ENCODE measurements at places on chromosomes 7 and 10. TPM values are rescaled to one million over a fixed set of nuclear protein-coding genes. Genes with fewer than 3 reads are reported as not detected.
A peak's percentile ranks its signal among the peaks of the same experiment; 100 is the strongest.

DNA sequence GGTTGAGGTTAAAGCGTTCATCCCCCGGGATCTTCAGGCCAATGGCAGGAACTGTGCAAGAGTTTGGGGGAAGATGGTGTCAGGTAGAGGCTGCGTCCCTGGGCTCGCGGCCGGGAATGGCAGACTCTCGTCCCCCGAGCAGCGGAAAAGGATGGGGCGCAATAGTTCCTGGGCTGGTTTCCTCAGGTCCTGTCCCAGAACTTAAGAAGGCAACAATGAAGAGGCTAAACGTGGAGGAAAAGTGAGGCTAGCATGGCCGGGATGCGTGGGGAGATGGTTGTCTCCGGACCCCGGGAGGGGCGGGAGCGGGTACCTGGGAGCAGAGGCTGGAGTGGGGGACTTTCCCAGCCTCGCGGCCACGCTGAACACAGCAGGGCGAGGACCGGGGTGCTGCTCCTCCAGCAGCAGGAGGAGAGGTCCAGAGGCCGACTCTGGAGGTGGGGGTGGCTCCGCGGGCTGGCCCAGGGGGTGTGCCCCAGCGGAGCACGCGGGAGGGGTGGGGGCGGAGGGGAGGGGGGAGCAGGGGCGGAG, 882 bp downstream of the IRF5 start:
- H3K4me1 ChIP-seq: no peaks in the 10 kb centered on the region
- H3K27me3 ChIP-seq: peaks cover 75% of the 10 kb centered on the region
- H3K4me3 ChIP-seq: peak overlapping the region; percentile 21
- no peak for DNase-seq

GRCh38 chr10:133489816-133490588, 36.3 kb downstream of the SCART1 start:
- H3K4me3 ChIP-seq: no peak overlapping the region
- no peaks in the 10 kb centered on the region for H3K4me1 ChIP-seq
- no peak for DNase-seq
- no peaks in the 10 kb centered on the region for H3K36me3 ChIP-seq
- H3K27ac ChIP-seq: no peak overlapping the region

DNA sequence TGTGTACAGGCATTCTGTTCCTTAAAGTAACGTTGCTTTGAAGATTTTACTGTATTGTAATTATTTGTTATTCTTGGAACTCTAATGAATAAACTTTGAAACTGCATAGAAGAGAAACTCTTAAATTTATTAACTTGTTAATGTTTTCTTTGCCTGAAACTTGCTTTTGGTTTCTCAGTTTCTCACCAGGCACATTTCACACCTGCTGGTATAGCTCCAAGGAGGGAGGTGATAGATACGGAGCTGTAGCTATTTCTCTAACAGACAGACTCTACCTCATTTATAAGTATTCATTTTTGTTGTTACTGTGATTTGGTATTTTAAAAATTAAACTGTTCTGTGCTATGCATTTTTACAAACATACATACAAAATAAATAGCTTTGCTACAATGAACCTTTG, 32.7 kb downstream of the R3HCC1L start:
- H3K4me1 ChIP-seq: no peaks in the 10 kb centered on the region
- no peak for DNase-seq
- H3K4me3 ChIP-seq: no peak overlapping the region
- H3K36me3 ChIP-seq: peaks cover 7% of the 10 kb centered on the region

- no peaks in the 10 kb centered on the region for H3K4me1 ChIP-seq
- no peak overlapping the region for H3K4me3 ChIP-seq
- no peak for DNase-seq
Observed at GRCh38 chr7:111894518-111894917, 311.7 kb downstream of the DOCK4 start.

DNA sequence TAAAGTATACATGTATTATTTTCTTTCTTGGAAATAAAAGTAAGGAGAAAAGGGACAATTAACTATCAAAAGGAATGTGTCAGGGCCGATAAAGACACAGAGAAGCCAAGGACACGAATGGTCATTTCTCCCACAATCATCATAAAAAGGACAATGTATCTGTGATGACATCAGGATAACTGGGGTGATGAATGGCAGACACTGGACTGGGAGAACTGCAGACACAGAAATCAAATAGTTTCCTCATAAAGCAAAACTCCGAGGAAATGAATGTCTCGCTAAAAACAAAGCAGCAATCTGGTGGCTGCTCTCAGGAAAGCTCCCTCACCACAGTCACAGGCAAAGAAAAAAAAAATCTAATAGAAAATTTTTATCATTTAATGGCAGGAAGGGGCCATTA, 69.3 kb upstream of the NPY start:
- no peak overlapping the region for H3K4me3 ChIP-seq
- no peaks in the 10 kb centered on the region for H3K36me3 ChIP-seq
- H3K27me3 ChIP-seq: no peaks in the 10 kb centered on the region
- no peak overlapping the region for H3K27ac ChIP-seq
- H3K4me1 ChIP-seq: no peaks in the 10 kb centered on the region

DNA sequence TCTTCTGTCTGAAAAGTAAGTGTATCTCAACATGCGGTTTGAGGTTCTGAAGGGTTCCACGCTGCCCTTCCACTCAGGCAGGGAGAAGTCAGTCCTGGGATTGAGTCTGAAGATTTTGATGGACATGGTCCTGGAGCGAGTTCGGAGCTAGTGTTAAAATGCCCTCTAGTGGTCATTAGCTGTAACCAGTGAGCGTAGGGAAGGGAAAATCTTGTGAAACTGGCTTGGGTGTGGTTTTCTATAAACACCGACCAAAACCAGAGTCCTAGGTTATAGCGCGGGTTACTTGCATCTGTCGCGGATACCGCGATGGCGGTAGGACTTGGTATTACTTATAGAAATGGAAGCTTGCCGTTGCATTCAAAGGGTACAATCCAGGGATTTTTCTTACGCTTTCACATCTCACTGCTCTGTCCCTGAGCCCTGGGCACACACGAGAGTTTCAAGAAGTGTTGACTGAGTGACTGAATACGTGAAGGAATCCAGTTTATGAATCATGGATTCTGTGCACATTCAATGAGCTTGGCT, 348.2 kb upstream of the C7orf33 start:
- H3K4me3 ChIP-seq: no peak overlapping the region
- H3K27ac ChIP-seq: no peak overlapping the region
- H3K4me1 ChIP-seq: no peaks in the 10 kb centered on the region
- H3K36me3 ChIP-seq: no peaks in the 10 kb centered on the region
- peak; percentile 16 for DNase-seq
- no peaks in the 10 kb centered on the region for H3K27me3 ChIP-seq

DNA sequence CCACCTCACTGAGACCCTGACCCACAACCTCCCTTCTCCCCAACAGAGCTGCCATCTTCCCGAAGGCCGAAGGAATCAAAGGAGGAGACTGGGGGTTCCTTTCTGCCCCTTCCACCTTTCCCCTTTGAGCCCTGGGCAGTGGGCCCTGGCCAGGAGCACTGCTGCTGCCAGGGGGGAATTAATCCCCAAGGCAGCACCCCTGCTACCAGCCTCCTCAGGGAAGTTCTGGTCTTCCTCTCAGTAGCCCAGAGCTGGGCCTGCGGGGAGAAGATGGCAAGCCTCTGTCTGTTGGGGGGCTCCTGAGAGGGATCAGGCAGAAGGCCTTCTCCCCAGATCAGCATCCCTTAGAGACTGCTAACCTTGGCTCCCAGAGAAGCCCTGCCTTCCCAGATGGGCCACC, 25.5 kb downstream of the DPCD start:
- H3K36me3 ChIP-seq: peaks cover 26% of the 10 kb centered on the region
- H3K4me1 ChIP-seq: peaks cover 9% of the 10 kb centered on the region
- no peaks in the 10 kb centered on the region for H3K27me3 ChIP-seq
- no peak for DNase-seq
- H3K27ac ChIP-seq: no peak overlapping the region

Gene LRRC18
- total RNA-seq: not detected

Gene SPDYE2
- not detected for total RNA-seq

DNA sequence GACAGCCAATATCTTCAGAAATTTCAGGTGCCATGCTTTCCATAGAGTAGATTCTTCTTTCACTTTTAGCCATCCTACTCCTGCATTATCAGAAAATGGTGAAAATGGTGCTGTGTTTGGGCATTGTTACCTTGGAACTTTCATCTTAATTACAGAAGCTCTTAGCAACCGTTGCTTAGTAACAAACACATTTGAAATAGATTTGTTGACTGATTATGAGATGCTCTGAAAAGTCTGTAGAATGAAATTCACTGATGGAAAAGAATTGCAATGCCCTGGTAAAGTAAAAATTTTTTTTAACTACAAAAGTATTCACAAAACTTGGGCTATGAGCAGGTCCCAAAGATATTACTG, 249.3 kb upstream of the NEBL start:
- no peak overlapping the region for H3K27ac ChIP-seq
- H3K4me3 ChIP-seq: no peak overlapping the region
- no peaks in the 10 kb centered on the region for H3K4me1 ChIP-seq
- H3K36me3 ChIP-seq: no peaks in the 10 kb centered on the region
- no peak for DNase-seq
- no peaks in the 10 kb centered on the region for H3K27me3 ChIP-seq

GRCh38 chr10:4315551-4315950, 510.5 kb upstream of the AKR1E2 start:
- no peaks in the 10 kb centered on the region for H3K27me3 ChIP-seq
- no peak overlapping the region for H3K27ac ChIP-seq
- no peak overlapping the region for H3K4me3 ChIP-seq
- peak; percentile 65 for DNase-seq
- no peaks in the 10 kb centered on the region for H3K4me1 ChIP-seq
- H3K36me3 ChIP-seq: no peaks in the 10 kb centered on the region

Gene INMT
- total RNA-seq: 1.7 TPM

DNA sequence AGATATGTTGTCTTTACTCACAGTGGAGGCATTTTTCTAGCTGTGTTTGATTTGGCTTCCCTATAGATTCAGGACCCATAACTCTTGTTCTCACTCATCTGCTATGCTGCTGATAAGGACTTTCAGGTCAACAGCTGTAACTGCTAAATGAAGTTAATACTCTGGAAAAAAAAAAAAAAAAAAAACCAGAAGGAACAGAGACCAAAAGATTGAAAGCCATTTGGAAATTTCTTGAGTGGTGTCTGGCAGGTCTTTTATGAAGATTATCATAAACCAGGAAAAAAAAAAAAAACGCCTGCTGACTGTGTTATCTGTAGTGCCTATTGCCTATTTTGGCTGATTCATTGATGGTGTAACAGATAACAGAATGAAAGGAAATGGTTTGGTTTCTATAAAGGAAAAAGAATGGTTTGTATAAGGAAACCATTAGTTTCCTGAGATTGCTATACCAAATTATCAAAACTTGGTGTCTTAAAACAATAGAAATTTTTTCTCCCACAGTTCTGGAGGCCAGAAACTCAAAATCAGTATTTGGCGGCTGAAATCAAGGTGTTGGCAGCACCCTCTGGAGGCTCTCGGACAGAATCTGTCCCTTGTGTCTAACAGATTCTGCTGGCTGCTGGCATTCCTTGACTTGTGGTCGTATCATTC, 60.5 kb upstream of the BET1 start:
- no peaks in the 10 kb centered on the region for H3K36me3 ChIP-seq
- no peaks in the 10 kb centered on the region for H3K27me3 ChIP-seq
- H3K4me3 ChIP-seq: no peak overlapping the region
- DNase-seq: peak; percentile 54
- peaks cover 16% of the 10 kb centered on the region for H3K4me1 ChIP-seq

GRCh38 chr7:55158541-55159382, 139.9 kb downstream of the EGFR start:
- peaks cover 68% of the 10 kb centered on the region for H3K36me3 ChIP-seq
- H3K4me3 ChIP-seq: no peak overlapping the region
- H3K27ac ChIP-seq: peak overlapping the region; percentile 43

DNA sequence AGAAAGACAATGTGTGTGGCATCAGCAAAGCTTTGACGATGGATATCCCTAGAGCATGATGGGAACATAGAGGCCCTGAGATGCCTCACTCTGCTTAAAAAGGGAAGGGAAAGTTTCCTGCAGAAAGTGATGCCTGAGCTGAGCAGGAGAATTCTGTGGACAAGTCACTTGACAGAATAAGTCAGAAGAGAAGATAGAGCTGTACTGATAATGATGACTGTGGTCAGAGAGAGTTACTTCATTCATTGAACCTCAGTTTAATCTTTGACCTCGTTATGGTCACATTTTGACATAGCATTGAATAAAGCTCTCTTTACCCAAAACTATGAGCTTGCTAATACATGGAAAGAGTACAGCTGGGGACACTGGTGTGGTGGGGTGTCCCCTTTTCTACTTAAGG, 7.6 kb downstream of the CUBN start:
- H3K4me1 ChIP-seq: peaks cover 6% of the 10 kb centered on the region
- H3K27ac ChIP-seq: no peak overlapping the region
- no peaks in the 10 kb centered on the region for H3K36me3 ChIP-seq
- DNase-seq: no peak

DNA sequence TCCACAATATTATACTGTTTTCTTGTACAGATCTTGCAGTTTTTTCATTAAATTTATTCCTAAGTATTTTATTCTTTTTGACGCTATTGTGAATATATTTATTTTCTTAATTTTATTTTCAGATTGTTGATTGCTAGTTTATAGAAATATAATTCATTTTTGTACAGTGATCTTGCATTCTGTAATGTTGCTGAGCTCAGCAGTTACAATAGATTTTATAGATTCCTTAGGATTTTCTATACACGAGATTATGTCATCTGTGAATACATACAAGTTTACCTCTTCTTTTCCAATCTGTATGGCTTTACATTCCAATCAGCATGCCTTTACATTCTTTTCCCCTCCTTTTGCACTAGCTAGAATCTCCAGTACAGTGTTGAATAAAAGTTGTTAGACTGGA, 130.0 kb downstream of the C1GALT1 start:
- H3K4me3 ChIP-seq: no peak overlapping the region
- H3K4me1 ChIP-seq: no peaks in the 10 kb centered on the region

- H3K4me1 ChIP-seq: peaks cover 6% of the 10 kb centered on the region
- H3K27ac ChIP-seq: peak overlapping the region; percentile 4
- no peaks in the 10 kb centered on the region for H3K36me3 ChIP-seq
- no peaks in the 10 kb centered on the region for H3K27me3 ChIP-seq
Observed at GRCh38 chr7:16978358-16979244, 96.8 kb upstream of the AGR3 start.

Gene LRIT1
- not detected for total RNA-seq

GRCh38 chr7:144473908-144474307, 70.4 kb upstream of the NOBOX start:
- H3K36me3 ChIP-seq: no peaks in the 10 kb centered on the region
- DNase-seq: no peak
- H3K27me3 ChIP-seq: no peaks in the 10 kb centered on the region
- H3K4me1 ChIP-seq: no peaks in the 10 kb centered on the region

Gene WAC
- total RNA-seq: 53.6 TPM

GRCh38 chr10:51846856-51847506, 147.6 kb upstream of the CSTF2T start:
- no peak overlapping the region for H3K27ac ChIP-seq
- H3K27me3 ChIP-seq: no peaks in the 10 kb centered on the region
- no peak overlapping the region for H3K4me3 ChIP-seq
- no peaks in the 10 kb centered on the region for H3K36me3 ChIP-seq
- DNase-seq: no peak

DNA sequence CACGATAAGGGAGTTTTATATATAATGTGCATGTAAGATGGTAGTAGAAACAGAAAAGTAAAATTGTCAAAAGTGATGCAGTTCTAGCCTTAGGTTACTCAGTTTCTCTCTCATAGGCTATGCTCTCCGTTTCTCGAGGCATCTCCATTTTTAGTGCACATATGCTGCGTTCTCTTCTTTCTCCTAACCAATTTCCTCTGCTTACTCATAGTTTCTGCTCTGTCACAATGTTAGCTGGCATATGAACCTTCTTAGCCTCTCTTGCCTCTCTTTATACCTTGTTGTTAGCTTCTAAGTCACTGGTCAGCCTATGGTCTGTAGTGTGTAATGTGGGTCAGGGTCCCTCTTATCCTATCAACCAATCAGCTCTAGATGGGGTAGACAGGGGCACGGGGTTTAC, 280.6 kb upstream of the ETV1 start:
- no peaks in the 10 kb centered on the region for H3K36me3 ChIP-seq
- no peak for DNase-seq
- no peaks in the 10 kb centered on the region for H3K27me3 ChIP-seq
- no peak overlapping the region for H3K27ac ChIP-seq
- H3K4me3 ChIP-seq: no peak overlapping the region

Measured in IMR-90 (cell line).